Activated CD4-positive, alpha-beta memory T cell treated with anti-CD3 and anti-CD28 coated beads for 36 hours (primary cell): ENCODE measurements at places on chromosomes 7 and 10. TPM values are rescaled to one million over a fixed set of nuclear protein-coding genes. Genes with fewer than 3 reads are reported as not detected.

- H3K27me3 ChIP-seq: no peaks in the 10 kb centered on the region
- peak; percentile 51 for DNase-seq
- H3K4me1 ChIP-seq: peaks cover 79% of the 10 kb centered on the region
- H3K27ac ChIP-seq: peak overlapping the region; percentile 84
These were observed 53.3 kb downstream of the FIGNL1 start for GRCh38 chr7:50396856-50397255.

The SOSTDC1 gene
- not detected for total RNA-seq

GRCh38 chr7:1732645-1733044 is 62.6 kb downstream of the ELFN1 start:
- H3K4me3 ChIP-seq: no peak overlapping the region
- no peak for DNase-seq
- H3K27me3 ChIP-seq: no peaks in the 10 kb centered on the region
- H3K36me3 ChIP-seq: no peaks in the 10 kb centered on the region

GRCh38 chr7:33671531-33672262 is 233.6 kb upstream of the BMPER start:
- H3K27me3 ChIP-seq: no peaks in the 10 kb centered on the region
- no peak overlapping the region for H3K4me3 ChIP-seq
- H3K27ac ChIP-seq: no peak overlapping the region
- peaks cover 2% of the 10 kb centered on the region for H3K36me3 ChIP-seq
- no peak for DNase-seq

GRCh38 chr10:113977174-113977573 is 66.5 kb upstream of the ADRB1 start:
- H3K27ac ChIP-seq: no peak overlapping the region
- no peaks in the 10 kb centered on the region for H3K36me3 ChIP-seq
- no peak for DNase-seq
- H3K27me3 ChIP-seq: peaks cover 6% of the 10 kb centered on the region
- no peak overlapping the region for H3K4me3 ChIP-seq

GRCh38 chr10:78513330-78513729 is 479.7 kb downstream of the RPS24 start:
- H3K36me3 ChIP-seq: no peaks in the 10 kb centered on the region

GRCh38 chr10:77176232-77176631 is 461.4 kb downstream of the KCNMA1 start:
- no peak overlapping the region for H3K4me3 ChIP-seq
- DNase-seq: no peak
- H3K36me3 ChIP-seq: no peaks in the 10 kb centered on the region
- peaks cover 5% of the 10 kb centered on the region for H3K27me3 ChIP-seq
- H3K4me1 ChIP-seq: no peaks in the 10 kb centered on the region

The GPR146 gene
- 1.6 TPM for total RNA-seq

- no peaks in the 10 kb centered on the region for H3K36me3 ChIP-seq
- DNase-seq: no peak
- no peak overlapping the region for H3K27ac ChIP-seq
These were observed 102.2 kb upstream of the VIPR2 start for GRCh38 chr7:159246702-159247480.

DNA sequence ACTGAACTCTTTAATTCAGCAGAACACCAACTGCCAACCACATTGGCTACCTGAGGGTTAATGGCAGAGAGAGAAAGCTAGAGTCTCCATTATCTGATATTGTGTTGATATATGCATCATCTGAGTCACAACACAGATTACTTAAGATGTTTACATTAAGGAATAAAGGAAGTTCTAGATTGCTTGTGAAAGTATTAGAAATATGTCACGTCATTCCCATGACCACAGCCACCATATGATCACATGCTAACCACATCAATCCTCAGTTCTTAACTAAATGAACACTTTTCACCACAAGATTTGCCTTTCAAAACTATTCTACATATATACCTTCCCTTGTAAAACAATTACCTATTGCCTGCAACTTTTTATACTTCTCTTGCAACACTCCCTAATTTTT is 337.9 kb downstream of the FGFR2 start:
- no peaks in the 10 kb centered on the region for H3K4me1 ChIP-seq
- no peaks in the 10 kb centered on the region for H3K36me3 ChIP-seq
- H3K4me3 ChIP-seq: no peak overlapping the region
- H3K27ac ChIP-seq: no peak overlapping the region

- no peak overlapping the region for H3K27ac ChIP-seq
- no peak overlapping the region for H3K4me3 ChIP-seq
- no peaks in the 10 kb centered on the region for H3K4me1 ChIP-seq
These were observed 21.2 kb upstream of the MYO3A start for GRCh38 chr10:25912866-25913265.

DNA sequence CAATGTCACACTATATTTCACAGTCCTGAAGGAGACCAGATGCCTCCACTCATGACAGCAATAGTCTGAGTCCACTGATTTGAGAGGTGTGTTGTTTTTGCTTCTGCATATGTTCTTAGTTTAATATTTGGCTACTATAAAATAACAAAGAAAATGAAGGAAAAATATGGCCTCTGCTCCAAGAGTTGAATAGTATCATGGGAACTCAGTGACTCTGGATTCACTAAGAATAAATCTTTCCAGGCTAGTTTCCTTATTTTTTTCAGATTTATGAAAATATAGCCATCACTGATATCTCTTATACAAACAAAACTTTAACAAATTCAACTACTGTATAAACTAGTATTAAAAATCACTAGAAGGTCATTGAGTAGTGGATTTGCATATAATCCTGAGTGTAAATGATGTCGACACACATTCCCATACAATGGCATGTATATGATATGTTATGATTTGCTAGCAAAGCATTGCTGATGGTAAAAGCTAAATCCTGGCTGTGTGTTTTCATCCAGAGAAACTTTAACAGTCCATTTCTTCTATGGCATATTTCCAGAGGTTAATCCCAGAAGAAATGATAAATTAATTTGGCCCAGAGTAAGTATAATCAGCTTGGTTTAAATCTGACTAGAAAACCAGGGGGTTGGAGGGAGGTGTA is 66.0 kb upstream of the VIPR2 start:
- no peak overlapping the region for H3K27ac ChIP-seq
- DNase-seq: no peak
- no peaks in the 10 kb centered on the region for H3K36me3 ChIP-seq
- H3K4me3 ChIP-seq: no peak overlapping the region

DNA sequence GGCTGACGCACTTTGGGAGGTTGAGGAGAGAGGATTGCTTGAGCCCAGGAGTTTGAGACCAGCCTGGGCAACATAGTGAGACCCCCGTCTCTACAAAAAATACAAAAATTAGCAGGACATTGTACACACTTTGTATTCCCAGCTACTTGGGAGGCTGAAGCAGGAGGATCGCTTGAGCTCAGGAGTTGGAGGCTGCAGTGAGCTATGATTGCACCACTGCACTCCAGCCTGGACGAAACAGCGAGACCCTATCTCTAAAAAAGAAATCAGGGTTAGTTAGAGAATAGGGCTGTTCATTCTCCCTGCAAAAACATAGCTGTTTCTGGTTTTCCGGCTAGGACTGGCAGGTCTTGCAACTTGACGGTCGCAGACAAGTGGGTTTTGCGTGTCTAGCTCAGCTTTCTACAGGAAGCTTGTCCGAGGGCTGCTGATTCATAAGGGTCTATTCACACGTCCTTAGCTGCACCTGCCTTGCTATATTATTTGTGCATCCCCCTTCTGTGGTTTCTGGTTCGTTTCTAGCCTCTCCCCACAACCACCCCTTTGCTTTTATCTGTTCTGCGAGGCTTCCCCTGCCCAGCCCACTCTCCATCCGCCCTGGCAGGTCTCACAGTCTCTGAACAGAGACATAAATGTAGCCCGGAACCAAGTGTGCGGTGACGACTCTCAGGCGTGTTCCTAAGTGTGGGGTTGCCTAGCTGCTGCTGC is 10.7 kb downstream of the AMZ1 start:
- H3K4me3 ChIP-seq: peak overlapping the region; percentile 30
- peak overlapping the region; percentile 40 for H3K27ac ChIP-seq
- peaks cover 18% of the 10 kb centered on the region for H3K4me1 ChIP-seq
- no peaks in the 10 kb centered on the region for H3K36me3 ChIP-seq

DNA sequence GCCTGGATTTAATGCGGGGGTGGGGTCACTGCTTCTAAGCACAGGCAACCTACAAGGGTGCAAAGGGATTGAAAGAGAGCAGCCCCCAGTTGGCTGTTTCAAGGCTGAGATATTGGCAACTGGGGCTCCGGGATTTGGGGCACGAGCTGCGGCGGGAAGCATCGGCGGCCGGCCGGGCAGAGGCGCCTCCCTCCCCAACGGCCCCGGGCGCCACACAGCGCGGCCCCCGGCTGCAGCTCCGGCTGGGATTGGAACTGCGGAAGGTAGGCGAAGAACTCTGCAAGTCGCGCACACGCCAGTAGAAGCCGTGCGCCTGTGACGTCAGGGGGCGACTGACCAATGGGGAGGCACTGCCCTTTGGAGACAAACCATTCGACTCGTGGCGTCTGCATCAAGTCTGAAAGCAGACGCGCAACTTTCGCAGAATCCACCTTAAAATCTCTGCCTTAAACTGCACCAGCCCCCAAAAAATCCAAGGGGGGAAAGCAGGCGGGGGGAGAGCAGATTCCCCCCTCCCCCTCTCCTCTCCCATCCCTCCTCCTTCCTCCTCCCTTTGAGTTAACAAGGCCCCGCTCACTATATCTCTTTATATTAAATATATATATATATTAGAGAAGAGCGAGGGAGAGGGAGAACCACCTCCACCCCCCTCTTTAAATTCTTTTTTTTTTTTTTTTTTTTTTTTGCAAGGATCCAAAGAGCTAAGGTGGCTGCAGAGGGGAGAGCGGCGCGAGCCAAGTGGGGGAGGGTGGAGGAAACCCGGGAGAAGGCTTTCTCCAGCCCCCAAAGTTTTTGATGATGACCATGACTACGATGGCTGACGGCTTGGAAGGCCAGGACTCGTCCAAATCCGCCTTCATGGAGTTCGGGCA is at the start of gene DLX6:
TSS of gene DLX6 (plus strand) at position 371 of the 872 bp plus-strand sequence. CDS start at position 796, 425 bp downstream.
- H3K36me3 ChIP-seq: peaks cover 3% of the 10 kb centered on the region
- peaks cover 84% of the 10 kb centered on the region for H3K27me3 ChIP-seq
- H3K27ac ChIP-seq: no peak within 1 kb of the TSS

The PMPCB gene
- total RNA-seq: 81.9 TPM

The BET1 gene
- total RNA-seq: 19.3 TPM

DNA sequence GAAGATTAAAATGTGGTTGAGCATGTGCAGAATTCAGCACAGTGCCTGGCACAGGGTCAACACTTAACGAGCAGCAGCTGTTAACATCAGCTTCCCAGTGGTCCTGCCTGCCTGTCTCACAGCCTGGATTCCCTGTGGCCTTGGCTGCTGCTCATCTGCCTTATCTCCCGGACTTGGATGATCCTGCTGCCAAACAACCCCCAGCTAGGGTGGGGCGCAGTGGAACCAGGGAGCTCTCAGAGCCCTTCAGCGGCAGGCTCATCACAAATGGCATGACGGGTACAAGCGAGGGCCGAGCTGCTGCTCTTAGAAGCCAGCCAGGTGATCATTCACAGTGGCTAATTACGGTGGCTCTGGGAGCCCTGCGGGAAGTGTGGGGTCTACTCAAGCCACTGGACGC is 13.0 kb upstream of the SMARCD3 start:
- no peaks in the 10 kb centered on the region for H3K36me3 ChIP-seq
- H3K4me1 ChIP-seq: no peaks in the 10 kb centered on the region

- no peaks in the 10 kb centered on the region for H3K27me3 ChIP-seq
- H3K4me1 ChIP-seq: no peaks in the 10 kb centered on the region
- H3K27ac ChIP-seq: no peak overlapping the region
- H3K36me3 ChIP-seq: no peaks in the 10 kb centered on the region
These were observed 19.5 kb downstream of the NRP1 start for GRCh38 chr10:33314811-33315561.

DNA sequence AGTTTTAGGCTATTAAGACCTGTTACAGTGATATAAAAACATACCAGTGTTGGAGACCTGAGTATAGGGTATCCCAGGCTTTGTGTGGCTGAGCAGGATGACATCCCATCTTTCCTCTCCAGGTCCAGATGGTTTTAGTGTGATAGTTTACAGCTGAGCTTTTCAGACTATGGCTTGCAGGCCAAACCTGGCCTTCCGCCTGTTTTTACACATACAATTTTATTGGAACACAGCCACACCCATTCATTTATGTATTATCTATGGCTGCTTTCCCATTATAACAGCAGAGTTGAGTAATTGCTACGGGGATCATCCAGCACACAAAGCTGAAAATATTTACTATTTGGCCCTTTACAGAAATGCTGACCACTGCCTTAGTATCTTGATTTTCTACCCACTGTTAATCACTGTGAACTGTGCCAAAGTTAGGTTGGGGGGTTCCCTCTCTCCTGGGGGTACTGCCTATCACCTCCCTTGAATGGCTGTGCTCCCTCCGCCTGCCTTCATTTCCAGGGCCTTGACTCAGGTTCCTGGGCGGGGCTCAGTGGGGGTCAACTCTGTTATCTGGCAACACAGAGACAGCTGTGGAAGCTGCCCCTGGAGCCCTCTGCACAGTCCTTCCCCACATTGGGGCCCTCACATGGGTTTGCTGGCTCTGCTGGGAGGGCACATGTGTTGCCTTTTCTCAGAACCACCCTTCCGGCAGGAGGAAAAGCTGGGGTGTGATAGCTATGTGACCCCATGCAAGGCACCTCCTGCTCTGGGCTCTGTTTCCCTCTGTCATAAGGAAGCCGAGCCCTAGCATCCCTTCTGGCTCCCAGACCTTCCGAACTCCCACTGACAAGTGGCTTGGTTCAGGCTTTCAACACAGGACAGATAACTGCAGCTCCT is 40.3 kb upstream of the SH2D4B start:
- peak overlapping the region; percentile 93 for H3K27ac ChIP-seq
- peaks cover 32% of the 10 kb centered on the region for H3K36me3 ChIP-seq
- peaks cover 97% of the 10 kb centered on the region for H3K4me1 ChIP-seq
- H3K4me3 ChIP-seq: peak overlapping the region; percentile 40

GRCh38 chr10:29608062-29608461 is 26.7 kb downstream of the SVIL start:
- no peaks in the 10 kb centered on the region for H3K4me1 ChIP-seq
- H3K36me3 ChIP-seq: peaks cover 6% of the 10 kb centered on the region
- no peaks in the 10 kb centered on the region for H3K27me3 ChIP-seq
- H3K4me3 ChIP-seq: no peak overlapping the region
- DNase-seq: no peak

The PRSS2 gene
- not detected for total RNA-seq

The MEOX2 gene
- total RNA-seq: not detected

The PHKG1 gene
- total RNA-seq: 2.4 TPM

The TRPV5 gene
- not detected for total RNA-seq

DNA sequence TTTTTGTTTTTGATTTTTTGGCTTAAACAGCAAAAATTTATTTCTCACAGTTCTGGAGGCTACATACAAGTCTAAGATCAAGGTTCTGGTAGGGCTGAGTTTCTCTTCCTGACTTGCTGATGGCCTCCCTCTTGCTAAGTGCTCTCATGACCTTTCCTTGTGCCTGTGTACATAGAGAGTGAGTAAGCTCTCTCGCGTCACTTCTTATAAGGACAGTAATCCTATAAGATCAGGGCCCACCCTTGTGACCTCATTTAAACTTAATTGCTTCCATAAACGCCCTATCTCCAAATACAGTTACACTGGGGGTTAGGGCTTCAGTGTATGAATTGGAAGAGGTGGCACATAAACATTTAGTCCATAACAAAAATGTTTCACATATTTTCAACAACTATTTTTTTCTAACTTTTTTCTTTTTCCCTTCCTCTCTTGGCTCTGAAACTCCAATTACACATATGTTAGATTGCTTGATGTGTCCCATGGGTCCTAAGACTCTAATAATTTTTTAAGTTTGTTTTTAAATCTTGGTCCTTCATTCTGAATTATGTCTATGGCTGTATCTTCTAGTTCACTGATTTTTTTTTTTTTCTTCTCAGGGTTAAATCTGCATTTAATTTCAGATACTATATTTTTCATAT is 149.8 kb downstream of the HBP1 start:
- no peak for DNase-seq
- no peaks in the 10 kb centered on the region for H3K4me1 ChIP-seq
- peaks cover 22% of the 10 kb centered on the region for H3K36me3 ChIP-seq

GRCh38 chr7:147774461-147774860 is 816.1 kb upstream of the C7orf33 start:
- H3K36me3 ChIP-seq: no peaks in the 10 kb centered on the region
- H3K27ac ChIP-seq: no peak overlapping the region
- H3K4me3 ChIP-seq: no peak overlapping the region
- DNase-seq: no peak
